ENCODE measurements at places on chromosomes 4 and X.
A peak's percentile ranks its signal among the peaks of the same experiment; 100 is the strongest.

DNA sequence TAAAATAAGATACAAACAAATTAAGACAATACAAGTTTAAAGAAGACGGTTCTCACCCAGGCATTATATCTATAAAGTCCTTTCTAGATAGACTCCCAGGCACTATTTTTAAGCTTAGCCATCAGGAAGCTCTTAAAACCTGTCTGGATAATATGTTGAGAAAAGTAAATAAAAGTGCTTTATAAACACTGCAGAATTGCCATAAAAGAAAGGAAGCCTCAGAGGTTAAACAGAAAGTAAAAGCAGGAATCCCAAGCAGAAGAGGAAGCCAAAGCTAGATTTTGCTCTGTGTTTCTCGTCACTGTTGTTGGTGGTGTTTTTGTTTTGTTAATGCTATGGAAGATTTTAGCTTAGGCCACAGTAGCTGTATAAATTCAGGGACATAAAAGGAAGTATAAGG is 1267.3 kb downstream of the PCDH19 start:
- DNase-seq, result no peak

GRCh38 chr4:54572152-54572542 is 85.6 kb upstream of the KIT start:
- no peak for DNase-seq

- DNase-seq, result no peak
Observed at GRCh38 chr4:80361329-80361900, 25.9 kb downstream of the CFAP299 start.

- no peak for DNase-seq
Observed at GRCh38 chrX:23902419-23902818, 5.3 kb downstream of the APOO start.

- DNase-seq, result no peak
Observed at GRCh38 chrX:17860179-17860780, 818 bp downstream of the RAI2 start.

GRCh38 chr4:25144870-25145481 is 15.3 kb downstream of the SEPSECS start:
- no peak for DNase-seq

DNA sequence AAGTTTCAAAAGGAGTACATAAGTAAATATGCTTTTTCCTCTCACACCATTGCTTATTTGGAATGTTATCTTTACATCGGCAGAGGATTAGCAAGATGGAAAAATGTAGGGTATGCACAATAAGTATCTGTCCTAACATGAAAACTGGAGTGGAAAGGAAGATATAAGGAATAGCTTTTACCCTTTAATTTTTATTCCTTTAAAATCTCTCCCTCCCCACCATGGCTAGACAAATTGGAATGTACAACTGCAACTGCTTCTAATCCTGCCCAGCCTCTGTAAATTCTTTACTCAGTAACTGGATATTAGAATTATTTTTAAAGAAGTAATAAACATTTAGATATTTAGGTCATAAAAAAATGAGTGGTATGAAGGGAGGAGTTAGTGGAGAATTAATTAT is 171.5 kb downstream of the PCDH18 start:
- DNase-seq, result no peak

DNA sequence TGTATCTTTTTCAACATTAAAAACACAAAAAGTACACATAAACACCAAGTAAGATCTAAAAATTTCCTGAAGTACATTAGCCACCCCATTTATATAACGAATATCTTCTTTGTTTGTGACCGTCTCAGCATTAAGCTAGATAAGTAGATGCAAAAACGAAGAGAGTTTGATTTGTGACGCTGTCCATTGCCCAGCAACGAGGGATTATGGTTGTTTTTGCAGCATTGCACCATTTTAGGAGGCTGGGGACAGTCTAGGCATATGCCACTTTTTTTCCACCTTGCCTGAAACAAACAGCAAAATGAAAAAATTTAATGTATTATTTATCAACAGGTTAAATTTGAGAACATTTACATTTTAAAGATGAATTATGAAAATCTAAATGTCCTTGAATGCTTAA is 12.0 kb upstream of the IGSF1 start:
- no peak for DNase-seq

GRCh38 chr4:37071576-37071975 is 173.0 kb upstream of the NWD2 start:
- no peak for DNase-seq

- DNase-seq, result no peak
Observed at GRCh38 chrX:16162391-16162790, 4.9 kb upstream of the MAGEB17 start.

DNA sequence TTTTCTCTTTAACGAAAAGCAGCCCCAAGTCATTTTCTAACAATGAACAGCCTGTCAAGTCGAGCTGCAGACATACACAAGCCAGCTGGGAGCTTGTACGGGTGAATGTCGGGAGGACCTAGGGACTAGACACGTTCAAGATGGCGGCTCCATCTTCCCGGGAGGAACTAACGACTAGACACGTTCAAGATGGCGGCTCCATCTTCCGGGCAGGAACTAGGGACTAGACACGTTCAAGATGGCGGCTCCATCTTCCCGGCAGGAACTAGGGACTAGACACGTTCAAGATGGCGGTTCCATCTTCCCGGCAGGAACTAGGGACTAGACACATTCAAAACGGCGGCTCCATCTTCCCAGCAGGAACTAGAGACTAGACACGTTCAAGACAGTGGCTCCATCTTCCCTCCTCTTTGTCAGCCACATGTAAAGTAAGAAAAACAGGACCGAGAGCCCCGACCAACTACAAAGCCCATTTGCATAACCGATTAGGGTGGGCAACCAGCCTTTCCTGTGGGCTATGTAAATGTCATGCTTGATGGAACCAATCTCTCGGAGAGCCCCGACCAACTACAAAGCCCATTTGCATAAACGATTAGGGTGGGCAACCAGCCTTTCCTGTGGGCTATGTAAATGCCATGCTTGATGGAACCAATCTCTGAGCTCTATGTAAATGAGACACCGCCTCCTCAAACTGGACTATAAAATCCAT is 175.5 kb downstream of the DHRSX start:
- peak; percentile 70 for DNase-seq

- no peak for DNase-seq
Observed at GRCh38 chr4:142539796-142540482, 306.2 kb downstream of the INPP4B start.

Measured in AG09309 (cell line).